ENCODE measurements at places on chromosomes 1 and 21.

DNA sequence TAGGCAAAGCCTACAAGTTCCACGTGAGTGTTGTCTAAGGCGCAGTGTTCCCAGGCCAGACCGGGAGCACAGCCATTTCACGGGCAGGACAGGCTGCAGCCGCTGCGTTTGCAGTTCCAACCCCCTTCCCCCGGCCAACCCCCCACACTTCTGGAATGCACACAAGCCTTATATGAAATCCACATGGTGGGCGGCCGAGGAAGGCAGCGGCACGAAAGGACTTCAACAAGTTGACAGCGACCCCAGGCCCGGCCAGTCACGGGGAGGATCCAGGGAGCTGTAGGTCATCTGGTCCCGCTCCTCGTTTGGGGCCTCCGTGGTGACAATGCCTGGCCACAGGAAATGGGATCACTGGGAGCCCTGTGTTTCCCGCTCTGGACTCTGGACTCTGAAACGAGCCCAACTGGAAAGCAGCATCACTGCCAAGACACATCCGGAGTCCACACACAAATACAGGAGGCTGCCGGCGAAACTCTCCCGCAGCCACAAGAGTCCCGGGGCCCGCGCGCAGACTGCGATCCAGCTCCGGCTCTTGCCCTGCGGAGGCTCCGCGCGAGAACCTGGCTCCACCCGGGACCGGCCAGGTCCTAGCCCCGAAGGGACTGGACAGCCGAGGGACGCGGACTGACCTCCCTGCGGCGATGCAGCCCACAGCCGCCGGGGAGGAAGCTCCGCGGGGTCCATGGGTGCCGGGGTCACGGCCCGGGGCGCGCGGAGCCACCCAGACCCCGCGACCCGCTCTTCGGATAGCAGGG is 794 bp downstream of the NID1 start:
- DNase-seq, result no peak

DNA sequence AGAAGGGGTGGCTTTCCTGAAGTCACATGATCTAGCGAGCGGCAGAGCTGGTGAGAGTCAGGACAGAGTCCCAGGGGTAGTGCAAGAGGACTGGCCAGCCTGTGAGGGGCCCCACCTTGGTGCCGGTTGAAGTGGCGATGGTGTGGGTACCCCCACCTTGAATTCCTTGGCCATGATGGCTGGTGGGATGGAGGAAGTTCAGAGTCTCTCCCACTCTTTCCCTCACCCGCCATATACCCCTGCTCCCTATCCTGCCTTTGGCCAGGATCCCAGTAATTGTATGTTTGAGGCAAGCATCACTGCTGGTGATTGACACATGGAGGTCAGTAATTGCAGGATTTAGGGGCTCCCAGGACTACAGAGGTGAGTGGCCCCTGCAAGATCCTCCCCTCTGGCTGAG is 11.8 kb downstream of the PADI3 start:
- no peak for DNase-seq

DNA sequence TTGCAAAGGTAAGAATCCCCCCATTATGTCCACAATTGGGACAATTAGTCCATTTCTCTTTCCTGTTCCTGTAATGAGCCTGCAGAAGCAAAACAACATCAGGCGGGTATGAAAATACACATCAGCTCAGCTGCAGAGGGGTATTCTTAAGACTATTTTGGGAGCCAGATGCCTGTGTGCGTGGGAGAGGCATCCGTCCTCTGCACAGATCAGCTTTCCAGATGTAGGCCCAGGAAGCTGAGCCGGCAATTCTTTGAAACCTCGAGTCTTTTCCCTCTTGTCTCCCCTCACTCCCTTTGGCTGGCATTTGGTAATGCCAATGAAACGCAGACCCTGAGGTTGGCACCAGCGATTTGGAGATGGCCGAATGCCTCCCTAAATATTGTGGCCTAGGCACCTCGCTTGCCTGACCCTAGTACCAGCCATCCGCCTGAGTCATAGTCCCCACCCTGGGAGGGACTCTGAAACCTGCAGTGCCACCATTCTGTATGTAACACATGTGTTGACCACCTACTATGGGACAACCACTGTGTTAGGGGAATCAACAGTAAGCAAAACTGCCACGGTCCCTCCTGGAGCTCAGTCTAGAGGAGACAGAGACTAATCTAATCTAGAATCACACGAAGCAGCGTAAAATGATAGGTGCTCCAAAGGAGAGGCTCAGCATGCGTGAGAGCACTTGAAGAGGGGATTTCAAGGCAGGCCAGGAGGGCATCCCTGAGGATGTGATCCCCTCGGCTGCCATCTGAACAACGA is 603.0 kb downstream of the MATN1 start:
- DNase-seq, result no peak

DNA sequence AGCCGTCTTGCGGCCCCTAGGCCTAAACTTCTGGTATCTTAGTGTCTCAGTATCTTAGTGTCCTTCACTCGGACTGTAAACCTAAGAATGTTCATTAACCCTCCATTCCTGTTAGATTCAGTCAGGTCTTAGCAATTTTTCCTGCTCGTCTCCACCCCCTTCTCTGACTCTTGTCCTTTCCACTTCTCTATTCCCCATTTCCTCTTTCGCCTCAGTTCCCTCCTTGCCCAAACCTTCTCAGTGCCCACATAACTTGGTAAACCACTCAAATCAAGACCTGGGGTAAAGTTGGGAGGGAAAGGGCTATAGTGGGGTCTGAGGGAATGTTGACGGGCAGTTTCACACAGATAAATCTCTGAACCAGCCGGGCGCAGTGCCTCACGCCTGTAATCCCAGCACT is 726 bp upstream of the FCER1G start:
- DNase-seq, result no peak

DNA sequence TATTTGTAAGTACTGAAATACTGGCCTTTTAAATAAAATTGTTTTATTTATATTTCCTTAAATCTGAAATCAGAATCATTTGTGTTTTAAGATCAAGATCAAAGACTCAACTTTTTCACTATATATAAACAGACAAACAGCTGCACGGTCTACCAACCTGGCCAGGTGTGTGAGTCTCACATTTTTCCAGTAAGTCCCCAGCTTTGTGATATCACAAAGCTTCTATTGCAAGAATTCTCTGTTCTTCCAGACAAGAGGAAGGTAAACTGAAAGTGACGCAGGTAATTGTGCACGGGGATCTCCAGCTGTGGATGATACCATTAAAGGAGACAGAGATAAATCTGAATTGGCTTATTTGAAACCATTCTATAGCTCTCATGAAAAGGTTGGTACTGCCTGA is 41.2 kb upstream of the CYP2J2 start:
- DNase-seq, result no peak

GRCh38 chr21:35953597-35953996 is 106.7 kb downstream of the SETD4 start:
- DNase-seq, result no peak

- no peak for DNase-seq
These were observed 16.9 kb downstream of the SELL start for GRCh38 chr1:169694304-169695075.

- no peak for DNase-seq
These were observed 32.3 kb downstream of the CD160 start for GRCh38 chr1:145751491-145752037.

GRCh38 chr1:84759756-84760155 is 69.5 kb upstream of the SSX2IP start:
- no peak for DNase-seq

DNA sequence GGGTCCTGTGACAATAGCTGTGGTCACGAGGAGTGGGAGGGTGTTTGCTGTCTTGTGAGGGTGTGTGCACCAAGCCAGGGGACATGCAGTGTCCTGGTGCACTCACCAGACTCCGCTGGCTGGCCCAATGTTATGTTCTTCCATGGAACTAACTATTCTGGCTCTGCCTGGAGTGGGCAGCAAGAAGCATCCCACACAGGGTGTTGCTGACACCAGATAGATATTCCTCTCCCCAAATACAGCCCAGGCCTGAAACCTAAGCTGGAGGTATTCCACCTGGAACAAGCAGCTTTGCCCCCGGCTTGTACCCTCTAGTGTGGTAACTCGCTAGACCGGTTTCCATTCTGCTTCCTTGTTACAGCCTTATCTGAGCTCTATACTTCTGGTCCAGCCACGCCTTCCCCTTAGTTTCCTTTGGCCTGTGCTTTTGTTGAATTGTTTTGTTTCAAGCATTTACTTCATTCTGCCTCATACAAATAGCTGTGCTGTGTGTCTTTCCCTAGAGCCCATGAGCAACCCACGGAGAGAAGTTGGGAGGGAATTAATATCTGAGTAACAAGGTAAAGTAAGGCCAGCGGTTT is 14.7 kb upstream of the LY9 start:
- no peak for DNase-seq

DNA sequence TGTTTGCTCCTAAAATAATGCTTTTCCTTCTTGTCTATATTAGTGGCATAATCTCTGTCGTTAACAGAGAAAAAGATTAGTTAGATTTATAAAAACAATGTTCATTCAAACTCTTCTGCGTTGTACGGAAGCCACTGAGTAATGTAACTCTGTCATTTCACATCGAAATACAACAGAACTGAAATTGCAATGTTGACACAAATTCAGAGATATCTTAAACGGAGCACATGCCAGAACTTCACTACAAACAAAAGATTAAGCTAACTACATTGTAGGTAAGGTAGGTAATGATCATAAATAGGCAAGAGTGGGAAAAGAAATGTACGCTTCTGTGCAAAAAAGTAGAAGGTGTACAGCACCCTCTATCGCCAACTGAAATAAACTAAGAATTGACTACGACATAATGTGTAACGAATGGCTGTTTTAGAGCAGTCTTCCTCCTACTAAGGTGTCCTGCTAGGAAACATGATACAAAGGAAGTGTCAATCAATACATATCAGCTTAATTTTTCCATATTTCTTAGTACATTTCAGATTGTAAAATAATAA is 56.6 kb downstream of the PCNX2 start:
- no peak for DNase-seq

DNA sequence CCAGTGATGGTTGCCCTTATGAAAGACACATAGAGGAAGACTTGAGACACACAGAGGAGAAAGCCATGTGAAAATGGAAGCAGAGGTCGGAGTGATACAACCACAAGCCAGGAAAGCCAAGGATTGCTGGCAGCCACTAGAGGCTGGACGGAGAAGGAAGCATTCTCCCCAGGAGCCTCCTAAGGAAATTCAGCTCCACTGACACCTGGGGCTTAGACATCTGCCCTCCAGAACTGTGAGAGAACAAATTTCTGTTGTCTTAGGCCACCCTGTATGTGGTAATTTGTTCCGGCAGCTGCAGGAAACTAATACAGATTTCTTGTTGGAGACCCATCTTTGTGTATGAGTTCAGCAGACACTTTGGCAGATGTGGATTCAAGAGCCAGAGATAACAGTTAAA is 126.9 kb upstream of the ATP1A1 start:
- no peak for DNase-seq

GRCh38 chr1:179107706-179108629 is 26.1 kb downstream of the TOR3A start:
- DNase-seq, result no peak

DNA sequence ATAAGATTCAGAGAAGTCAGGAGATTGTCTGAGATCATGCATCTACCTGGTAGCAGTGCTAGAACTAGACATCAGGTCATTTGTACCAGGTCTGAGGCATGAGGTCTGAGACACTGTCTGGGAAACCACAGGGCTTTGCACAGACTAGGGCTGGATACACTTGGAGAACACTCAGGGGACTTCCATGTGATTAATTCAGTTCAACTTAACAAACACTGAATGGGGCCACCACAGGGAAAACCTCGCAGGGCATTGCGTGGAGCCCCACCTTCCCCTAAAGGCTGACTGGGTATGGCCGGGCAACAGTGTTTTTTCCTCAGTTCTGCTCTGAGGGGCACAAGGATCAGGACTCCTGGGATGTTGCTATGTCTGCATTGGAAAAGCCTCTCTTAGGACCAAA is 86.5 kb upstream of the WARS2 start:
- DNase-seq, result no peak

DNA sequence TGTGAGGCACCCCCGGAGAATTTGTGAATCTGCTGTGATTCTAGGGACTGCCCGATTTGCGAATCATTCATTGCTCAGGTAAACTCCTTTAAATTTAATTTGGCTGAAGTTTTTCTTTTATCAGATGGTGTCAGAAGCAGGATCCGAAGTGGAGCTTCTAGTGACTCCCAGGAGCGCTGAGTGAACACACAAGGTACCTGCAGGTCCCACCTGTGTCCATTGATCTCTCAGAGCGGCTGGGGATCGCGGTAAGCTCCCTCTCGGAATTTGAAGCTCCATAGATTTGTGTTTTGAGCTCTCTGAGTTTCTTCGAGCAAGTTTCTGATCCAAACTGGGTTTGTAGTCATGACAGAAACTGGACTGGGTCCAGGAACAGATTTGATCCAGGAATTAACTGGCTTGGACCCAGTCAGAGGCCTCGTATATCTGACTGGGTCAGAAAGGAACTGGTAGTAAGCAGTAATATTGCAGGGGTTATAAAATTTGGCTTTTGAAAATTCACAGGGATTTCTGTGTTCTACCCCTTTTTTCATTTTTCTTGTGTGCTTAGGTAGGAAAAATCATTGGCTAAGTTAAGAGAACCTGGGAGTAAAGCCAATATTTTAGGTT is 56.2 kb upstream of the EDEM3 start:
- DNase-seq, result no peak

- DNase-seq, result peak; percentile 92
These were observed 5.4 kb downstream of the MIER1 start for GRCh38 chr1:66929999-66930822.

GRCh38 chr1:28888915-28889314 is 25.5 kb upstream of the EPB41 start:
- DNase-seq, result no peak

GRCh38 chr1:5576011-5576672 is 416.1 kb downstream of the NPHP4 start:
- no peak for DNase-seq

DNA sequence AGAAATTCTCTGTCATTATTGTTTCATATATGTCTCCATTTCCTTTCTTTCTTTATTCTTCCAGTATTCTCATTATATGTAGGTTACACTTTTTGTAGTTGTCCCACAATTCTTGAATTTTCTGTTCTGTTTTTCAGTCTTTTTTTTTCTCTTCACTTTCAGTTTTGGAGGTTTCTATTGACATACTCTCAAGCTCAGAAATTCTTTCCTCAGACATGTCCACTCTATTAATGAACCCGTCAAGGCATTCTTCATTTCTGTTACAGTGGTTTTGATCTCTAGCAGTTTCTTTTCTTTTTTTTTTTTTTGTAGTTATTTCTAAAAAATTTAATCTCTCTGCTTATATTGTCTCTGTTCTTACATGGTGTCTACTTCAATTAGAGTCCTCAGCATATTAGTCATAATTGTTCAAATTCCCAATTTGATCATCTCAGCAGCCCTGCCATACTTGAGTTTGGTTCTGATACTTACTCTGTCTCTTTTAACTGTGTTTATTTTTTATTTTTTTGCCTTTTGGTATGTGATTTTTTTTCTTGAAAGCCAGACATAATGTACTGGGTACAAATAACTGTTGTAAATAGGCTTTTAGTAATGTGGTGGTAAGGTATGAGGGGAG is 49.5 kb upstream of the KCNK2 start:
- no peak for DNase-seq

DNA sequence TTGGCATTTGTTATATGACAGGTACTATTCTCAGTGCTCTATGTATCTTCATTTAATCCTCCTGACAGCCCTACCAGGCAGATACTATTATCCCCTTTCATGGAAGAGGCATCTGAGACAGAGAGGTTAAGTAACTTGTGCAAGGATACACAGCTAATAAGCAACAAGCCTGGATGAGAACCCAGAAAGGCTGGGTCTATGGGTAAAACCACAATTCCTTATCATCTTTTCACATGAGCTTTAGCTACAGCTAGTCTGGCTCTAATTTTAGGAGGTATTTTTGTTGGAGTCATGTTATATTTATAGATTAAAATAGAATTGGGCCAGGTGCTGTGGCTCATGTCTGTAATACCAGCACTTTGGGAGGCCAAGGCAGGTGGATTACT is 27.7 kb downstream of the DNTTIP2 start:
- no peak for DNase-seq

GRCh38 chr1:11462224-11462923 is 16.6 kb upstream of the DISP3 start:
- no peak for DNase-seq
